IMR-90 (cell line): ENCODE measurements at places on chromosomes 3 and 15. TPM values are rescaled to one million over a fixed set of nuclear protein-coding genes. Genes with fewer than 3 reads are reported as not detected.

SLC22A13 gene
- total RNA-seq = under 0.01 TPM in 2 replicates

SCAMP5 gene
- total RNA-seq = 0.36 and 0.56 TPM in 2 replicates

SLC12A1 gene
- total RNA-seq = not detected in 2 replicates

REC114 gene
- total RNA-seq = not detected in 2 replicates

OXTR gene
- 56.1 and 76.9 TPM in 2 replicates for total RNA-seq

FGF12 gene
- total RNA-seq = not detected in 2 replicates

ACOX2 gene
- 15.6 and 17.8 TPM in 2 replicates for total RNA-seq

HACL1 gene
- 28.1 and 31.4 TPM in 2 replicates for total RNA-seq

CCDC13 gene
- total RNA-seq = 0.18 and 0.28 TPM in 2 replicates

IL20RB gene
- 0.56 and 0.72 TPM in 2 replicates for total RNA-seq

SMCO1 gene
- total RNA-seq = not detected in 2 replicates

FANCD2OS gene
- total RNA-seq = not detected in 2 replicates

RARRES1 gene
- total RNA-seq = 0.90 and 1.9 TPM in 2 replicates

ROBO2 gene
- total RNA-seq = 14.5 and 17.2 TPM in 2 replicates

SH2D7 gene
- total RNA-seq = not detected in 2 replicates

SLC24A5 gene
- not detected in 2 replicates for total RNA-seq

TRAIP gene
- total RNA-seq = 5.3 and 6.3 TPM in 2 replicates

WDR93 gene
- not detected in 2 replicates for total RNA-seq

RTP3 gene
- total RNA-seq = 0.18 TPM in 1 of 2 replicates, not detected in the other

MANF gene
- total RNA-seq = 65.4 and 78.9 TPM in 2 replicates

CD96 gene
- 0.18 and 0.28 TPM in 2 replicates for total RNA-seq
